ENCODE measurements at places on chromosomes 6 and 20.

GRCh38 chr20:62480318-62480717 lies 4.5 kb upstream of the GATA5 start:
- DNase-seq: no peak

DNA sequence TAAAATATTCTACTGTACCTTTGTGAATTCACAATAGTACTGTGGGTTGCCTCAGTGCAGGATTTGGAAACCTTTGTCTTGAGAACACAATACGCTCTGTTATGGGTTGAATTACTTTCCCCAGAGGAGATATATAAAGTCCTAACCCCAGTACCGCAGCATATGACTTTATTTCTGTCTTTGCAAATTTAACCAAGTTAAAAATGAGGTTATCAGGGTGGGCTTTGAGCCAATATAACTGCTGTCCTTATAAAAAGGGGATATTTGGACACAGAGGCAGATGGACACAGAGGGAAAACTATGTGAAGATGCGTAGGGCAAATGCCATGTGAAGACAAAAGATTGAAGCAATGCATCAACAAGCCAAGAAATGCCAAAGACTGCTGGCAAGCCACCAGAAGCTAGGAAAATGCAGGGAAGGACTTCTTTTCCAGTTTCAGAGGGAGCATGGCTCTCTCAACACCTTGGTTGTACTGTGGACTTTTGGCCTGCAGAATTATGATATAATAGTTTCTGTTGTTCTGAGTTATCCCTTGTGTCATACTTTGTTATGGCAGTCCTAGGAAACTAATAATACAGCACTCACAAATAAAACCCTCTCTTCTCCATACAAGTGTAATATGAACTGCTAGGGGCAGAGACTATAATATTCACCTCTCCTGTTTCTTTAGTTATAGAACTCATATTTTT lies 292.6 kb upstream of the SPTLC3 start:
- no peak for DNase-seq

DNA sequence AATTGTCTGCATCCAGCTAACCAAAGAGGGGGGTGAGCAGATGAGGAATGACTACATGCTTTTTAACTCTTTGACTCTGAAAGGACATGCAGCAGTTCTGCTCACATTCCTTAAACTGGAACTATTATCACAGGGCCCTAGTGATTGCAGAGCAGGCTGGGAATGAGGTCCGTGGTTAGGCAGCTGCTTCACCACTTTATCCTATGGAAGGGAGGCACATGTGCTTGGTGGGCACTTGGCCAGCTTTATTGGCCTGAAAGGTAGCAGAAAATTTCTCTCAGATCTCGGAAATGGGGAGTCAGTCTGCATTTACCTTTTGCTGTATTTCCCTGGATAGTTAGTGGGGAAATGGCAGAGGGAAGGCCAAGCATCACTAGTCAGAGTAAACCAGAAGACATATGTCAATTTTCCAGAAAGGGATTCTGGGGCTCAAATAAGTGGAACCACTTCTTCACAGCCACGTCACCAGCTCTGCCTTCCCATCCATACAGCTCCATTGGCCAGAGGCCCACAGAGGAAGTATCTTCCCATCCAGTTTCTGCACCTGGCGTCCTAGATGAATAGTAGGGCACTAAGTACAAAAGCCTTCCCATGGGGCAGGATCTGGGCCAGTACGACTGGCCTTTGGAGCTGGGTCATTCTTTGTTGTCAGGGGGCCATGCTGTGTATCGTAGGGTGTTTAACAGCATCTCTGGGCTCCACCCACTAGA lies 444.8 kb downstream of the PTPRT start:
- DNase-seq: no peak

GRCh38 chr6:39152262-39152661 lies 37.3 kb upstream of the SAYSD1 start:
- DNase-seq: no peak

DNA sequence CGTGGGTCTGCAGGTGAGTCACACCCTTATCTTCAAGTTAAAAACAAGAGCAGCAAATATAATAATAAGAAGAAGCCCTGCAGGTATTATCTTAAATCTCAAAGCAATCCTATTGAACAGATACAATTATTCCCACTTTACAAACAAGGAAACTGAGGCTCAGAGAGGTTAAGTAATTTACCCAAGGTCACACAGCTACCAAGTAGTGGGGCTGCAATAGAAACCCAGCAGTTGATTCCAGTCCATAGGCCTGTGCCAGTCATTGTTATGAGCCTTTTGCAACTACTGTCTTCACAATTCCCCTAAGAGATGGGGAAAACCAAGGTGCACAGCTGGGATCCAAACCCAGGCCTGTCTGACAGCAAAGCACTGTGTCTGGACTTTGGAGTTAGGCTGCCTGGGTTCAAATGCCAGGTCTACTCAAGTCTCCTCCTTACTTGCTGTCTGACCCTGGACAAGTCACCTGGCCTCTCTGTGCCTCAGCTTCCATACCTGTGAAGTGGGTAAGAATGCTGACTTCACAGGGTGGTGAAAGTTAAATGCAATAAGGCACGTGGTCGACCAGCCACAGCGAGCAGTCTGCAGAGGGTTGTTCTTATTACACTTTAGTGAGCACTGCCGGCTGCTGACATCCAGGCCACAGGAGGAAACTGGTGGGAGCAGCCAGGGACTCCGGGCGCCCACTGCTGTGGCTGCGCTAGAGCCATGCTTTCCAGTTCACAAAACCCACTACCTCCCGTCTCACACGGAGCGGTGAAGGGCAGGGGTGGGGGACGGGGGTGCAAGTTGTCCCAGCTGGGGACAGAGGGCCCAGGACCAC lies 6.1 kb downstream of the MYL9 start:
- DNase-seq: no peak

DNA sequence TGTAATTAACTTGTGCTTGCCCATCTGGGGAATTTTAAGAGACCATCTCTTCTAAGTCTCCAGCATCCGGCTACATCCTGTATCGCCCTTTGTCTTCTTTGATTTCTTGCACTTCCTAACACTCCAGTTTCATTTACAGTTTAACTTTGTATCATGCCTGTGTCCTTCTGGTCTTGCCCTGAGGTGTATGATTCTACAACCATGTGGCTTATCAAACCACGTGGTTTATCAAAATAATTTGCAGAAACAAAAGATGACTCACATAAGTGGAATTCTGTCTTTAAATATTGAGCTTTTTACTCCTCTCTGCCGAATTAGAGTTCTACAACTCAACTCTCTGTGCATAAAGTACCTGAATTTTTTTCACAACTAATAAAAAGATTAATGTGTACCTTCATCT lies 580.7 kb downstream of the KIF16B start:
- no peak for DNase-seq

DNA sequence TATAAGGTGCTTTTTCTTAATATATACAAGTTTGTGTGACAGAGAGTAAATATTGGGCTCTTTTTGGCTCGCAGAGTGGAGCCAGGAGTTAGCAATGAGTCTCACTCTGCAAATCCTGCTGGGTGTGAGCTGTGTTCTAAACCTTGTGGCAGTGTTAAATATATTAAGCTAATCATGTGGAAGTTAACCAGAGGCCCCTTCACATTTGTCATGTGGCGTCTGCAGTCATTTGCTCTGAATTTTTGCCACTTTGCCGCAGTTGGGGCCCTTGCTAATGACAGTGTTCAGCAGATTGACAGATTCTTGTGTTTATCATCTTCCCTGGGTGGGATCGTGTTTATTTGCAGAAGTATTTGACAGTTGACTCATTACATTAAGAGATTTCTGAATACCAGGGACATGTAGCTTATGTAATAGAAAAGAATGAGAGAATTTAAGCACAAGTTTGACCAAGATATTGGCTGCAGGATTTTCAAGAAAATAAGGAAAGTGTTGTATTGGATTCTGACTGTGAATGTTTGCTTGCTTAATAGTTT lies 37.9 kb downstream of the SPATA2 start:
- DNase-seq: no peak

DNA sequence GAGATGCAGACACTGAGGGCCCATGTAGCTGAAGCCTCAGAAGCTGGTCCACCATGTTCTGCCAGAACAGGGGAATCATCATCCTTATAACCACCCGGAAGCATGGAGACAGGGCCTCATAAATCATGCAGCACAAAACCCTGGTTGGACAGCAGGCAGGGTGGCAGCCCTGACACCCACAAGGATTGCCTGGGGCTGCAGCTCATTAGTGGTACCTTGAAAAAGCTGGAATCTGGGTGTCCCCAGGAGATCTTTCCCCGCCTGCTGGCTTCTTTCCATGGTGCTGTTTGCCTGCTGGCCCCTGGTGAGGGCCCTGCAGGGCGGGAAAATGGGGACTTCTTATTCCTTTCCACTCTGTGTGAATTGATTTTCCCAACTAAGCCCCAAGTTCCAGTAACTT lies 50.6 kb upstream of the GGTLC1 start:
- DNase-seq: no peak

DNA sequence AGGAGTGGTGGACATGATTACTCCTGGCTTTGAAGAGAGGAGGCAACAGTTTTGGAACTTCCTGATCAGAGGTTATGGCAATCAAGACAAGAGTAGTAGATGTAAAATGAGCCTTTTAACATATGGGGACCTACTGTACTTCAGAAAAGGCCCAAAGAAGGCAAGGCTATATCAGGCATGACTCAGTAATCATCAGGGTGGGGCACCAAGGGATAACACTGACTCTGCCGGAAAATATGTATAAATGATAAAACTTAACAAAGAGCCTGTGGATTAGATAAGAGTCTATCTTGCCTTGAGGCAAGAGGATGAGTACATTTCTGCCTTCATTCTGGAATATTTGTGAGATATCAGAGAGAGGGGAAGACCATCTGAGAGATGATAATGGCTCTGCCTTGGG lies 1389.9 kb upstream of the MAP3K7 start:
- DNase-seq: no peak

GRCh38 chr6:148348335-148348734 lies 5.7 kb downstream of the SASH1 start:
- no peak for DNase-seq

GRCh38 chr6:163017801-163018200 lies 290.0 kb downstream of the PACRG start:
- DNase-seq: no peak

- no peak for DNase-seq
Observed at GRCh38 chr20:4848041-4848440, 126.3 kb downstream of the PRND start.

GRCh38 chr6:42383421-42384205 lies 68.1 kb downstream of the TRERF1 start:
- no peak for DNase-seq

DNA sequence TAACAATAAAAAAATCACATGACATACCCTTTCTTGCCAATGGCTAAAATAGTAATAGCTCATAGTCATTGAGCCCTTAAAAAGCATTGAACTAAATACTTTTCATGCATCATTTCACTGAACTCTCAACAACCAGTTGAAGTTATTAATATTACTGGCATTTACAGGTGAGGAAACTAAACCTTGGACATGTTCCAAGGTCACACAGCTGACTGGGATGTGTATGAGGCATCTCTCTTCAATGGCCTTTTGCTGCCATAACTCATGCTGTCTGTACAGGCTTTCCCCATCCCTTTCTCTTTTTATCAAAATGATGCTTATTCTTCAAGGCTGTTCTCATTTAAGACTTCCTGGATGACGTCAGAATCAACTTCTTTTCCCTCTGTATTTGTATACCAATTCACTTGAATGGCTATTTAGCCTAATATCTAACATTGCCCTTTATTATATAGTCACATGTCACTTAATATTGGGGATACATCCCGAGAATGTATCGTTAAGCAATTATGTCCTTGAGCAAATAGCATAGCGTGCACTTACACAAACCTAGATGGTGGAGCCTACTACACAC lies 476.4 kb downstream of the KIF16B start:
- DNase-seq: no peak

- DNase-seq: no peak
Observed at GRCh38 chr6:133814238-133814637, 74.7 kb upstream of the TCF21 start.

DNA sequence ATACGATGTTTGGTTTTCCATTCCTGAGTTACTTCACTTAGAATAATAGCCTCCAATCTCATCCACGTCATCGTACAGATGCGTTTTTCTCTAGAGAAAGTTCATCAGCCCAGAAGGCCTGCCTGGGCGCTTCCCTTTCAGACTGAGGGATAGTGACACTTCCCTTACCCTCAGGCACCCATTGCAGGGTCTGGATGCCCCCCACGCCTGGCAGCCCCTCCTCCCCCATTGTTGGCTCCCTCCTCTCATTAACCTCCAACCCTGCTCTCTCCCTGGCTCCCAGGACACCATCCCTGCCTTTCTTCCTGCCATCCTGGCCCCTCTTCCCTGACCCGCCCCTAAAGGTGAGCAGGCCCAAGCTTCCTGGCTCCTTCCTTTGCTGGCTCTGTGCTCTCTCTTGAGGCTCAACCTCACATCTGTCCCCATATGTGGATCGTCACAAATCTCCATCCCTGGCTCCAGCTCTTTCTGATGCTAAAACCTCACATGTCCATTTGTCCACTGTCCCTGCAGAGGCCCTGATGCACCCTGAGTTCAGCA lies 145.2 kb downstream of the SYCP2 start:
- no peak for DNase-seq

DNA sequence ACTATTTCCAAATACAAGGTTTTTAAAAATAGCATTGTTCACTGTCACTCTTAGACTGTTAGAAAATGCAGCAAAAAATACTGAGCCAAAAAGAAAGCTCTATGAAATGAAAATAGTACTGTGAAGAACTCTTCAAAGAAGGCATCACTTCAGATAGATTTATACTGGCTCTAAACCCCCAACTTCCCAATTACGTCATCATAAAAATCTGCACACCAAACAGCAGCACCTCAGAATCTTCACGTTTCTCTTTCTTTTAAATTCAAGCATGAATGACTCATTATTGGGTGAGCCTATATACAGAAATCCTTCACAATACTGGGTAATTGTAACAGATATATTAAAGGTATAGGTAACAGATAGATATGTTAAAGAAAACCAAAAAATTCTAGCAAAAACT lies 208.4 kb upstream of the HTR1E start:
- DNase-seq: no peak

GRCh38 chr6:87716928-87717614 lies 15.0 kb upstream of the AKIRIN2 start:
- no peak for DNase-seq

- DNase-seq: no peak
Observed at GRCh38 chr20:47248448-47248966, 108.0 kb downstream of the ZMYND8 start.

DNA sequence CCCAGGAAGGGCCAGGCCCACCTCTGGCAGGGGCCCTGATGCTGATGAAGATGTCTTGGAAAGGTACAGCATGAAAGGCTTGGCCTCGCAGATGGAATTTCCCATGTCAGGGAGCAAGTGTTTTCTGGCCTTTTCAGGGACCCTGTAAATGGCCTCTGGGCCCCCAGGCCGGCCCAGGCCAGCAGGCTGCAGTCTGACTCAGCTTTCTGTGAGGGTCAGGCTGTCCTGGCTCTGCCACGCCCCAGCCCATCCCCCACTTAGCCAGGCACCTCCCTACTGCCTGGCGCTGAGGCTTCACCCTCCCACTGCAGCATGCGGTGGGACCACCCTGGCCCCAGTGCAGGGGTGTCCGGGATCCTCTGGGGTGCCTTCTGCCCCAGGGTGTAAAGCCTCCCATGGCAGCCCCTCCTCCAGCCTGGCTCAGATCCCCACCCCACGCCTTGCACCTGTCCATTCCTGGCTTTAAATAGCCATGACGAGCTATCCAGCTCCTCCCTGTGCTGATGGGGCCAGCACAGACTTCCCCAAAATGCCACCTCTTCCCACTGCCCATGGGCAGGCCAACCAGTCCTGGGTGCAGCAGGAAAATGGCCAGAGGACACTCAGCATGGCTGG lies 35.6 kb upstream of the GATA5 start:
- no peak for DNase-seq

- DNase-seq: no peak
Observed at GRCh38 chr20:61299618-61300017, 47.6 kb downstream of the CDH4 start.

GRCh38 chr6:138099832-138100231 lies 7.4 kb downstream of the PERP start:
- peak; percentile 61 for DNase-seq

- DNase-seq: no peak
Observed at GRCh38 chr6:37093728-37094069, 76.3 kb upstream of the PIM1 start.
